DMS153 (cell line): ENCODE measurements at places on chromosomes 13 and 19.

DNA sequence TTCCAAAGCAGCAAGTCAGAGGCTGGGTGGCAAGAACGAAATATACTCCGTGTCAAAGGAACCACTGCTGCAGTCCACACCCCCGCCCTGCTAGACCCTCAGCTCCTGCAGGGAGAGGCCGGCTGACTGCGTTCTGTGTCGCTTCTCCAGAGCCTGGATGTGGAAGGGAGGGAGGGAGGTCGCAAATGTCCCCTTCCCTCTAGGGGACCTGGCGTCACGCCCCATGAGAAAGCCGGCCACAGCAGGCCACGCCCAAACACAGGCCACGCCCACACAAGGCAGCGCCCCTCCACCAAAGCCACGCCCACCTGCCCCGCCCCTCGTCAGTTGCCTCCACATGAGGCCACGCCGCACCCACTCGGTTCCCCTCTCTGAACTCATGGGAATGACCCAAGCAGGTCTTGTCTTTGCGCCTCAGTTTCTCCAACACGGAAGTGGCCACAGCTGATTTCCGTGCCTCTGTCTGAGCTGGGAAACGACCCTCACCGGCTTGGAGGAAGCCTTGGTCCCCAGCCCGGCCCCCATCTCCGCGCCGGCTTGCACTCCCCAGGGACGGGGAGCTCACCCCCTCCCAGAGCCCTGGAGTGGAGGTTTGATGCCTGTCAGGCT, 38.4 kb upstream of the TCF3 start:
- no peak for DNase-seq

DNA sequence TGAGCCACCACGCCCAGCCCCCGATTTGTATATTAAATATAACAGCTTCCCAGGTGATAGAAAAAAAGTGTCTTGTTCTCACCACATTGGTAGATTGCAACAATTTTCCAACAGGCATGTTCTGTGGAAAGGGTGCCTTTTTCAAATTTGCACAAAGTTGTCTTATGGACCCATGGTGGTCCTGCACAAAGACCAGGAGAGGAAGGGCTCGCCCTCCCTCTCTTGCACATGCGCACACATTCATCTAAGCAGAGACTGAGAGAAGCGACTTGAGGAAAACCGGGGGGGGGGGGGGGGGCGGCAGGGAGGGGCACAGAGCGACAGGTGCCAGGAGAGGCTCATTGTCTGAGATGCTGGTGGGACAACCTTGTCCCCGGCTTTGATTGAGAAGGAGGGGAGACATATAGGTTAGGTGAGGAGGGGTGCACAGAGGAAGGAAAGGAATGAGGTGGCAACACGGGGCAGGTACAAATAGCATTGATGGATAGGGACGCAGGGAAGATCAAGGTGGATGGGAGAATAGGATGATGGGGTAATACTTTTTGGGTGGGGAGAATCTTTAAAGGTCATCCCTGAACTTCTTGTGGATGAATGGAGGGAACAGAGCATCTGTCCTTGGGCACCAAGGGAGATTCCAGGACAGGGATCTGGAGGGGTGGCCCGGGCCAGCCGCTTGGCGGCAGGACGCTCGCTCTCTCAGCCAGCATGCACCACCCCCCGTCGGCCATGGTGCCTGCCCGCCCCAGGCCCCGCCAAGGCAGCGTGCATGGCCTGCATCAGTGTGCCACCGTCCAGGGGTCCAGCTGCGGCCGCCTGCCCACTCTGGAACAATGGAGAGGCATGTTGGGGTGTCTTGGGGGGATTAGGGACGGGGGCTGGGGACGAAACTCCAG, 76.0 kb downstream of the IER2 start:
- no peak for DNase-seq

DNA sequence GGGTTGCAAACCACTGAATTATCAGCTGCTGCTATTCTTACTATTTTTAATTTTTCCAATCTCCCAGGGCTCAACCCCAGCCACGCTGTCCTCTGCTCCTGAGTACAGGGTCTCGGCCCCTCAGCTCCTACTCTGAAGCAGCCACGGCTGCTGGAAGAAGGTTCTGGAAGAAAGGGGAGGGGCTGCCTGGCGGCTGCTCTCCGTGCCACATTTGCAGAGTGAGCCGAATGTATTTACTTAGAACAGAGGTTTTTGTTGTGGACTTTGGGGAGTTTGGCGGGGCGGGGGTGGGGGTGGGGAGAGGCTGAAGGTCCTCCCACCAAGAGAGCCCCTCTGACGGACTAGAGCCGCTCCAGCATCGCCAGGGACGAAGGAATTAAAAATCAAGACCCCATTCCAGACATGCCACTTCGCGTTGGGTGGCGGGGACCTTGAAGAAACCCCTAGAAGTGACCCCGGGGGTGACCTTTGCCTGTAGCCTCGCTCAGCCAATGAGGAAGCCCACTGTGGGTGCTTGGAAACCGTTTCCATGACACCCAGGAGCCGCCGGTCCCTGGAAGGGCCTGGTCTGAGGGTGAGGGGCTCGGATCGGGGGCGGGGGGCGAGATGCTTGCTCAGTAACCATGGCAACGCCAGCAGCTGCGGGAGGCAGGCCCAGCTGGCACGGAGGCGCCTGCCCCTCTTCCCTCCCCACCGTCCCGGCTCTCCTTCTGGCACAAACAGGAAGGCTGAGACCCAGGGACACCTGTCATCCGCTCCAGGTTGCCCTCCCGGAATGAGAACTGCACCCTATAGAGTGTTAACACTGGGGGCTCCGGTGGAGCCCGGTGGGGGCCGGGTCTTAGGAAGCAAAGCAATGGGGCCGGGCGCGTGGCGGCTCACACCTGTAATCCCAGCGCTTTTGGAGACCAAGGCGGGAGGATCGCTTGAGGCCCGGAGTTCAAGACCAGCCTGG, 54.2 kb upstream of the PTPRS start:
- no peak for DNase-seq

- peak; percentile 11 for DNase-seq
These were observed 87.0 kb upstream of the TRPC4 start for GRCh38 chr13:37956536-37956935.

- no peak for DNase-seq
These were observed 549.2 kb upstream of the KLF12 start for GRCh38 chr13:74683411-74683810.

- no peak for DNase-seq
These were observed 168.3 kb downstream of the PCDH20 start for GRCh38 chr13:61247149-61247936.

DNA sequence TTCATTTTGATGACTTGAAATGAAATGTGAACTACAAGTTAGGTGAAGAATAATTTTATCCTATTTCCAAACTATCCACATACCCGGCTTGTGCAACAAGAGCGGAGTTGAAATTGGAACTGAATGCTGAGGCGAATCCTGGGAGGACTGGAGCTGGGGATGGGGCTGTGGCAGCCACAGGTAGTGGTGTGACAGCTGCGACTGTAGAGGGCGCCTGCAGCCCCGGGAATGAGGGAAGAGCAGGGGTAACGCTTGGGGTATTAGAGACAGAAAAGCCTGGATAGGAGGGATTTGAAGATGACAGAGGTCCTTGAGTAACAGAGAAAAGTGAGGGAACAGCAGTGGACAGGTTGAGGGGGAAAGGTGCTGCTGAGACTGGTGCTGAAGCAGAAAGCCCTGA, 22.0 kb upstream of the STOML3 start:
- no peak for DNase-seq

DNA sequence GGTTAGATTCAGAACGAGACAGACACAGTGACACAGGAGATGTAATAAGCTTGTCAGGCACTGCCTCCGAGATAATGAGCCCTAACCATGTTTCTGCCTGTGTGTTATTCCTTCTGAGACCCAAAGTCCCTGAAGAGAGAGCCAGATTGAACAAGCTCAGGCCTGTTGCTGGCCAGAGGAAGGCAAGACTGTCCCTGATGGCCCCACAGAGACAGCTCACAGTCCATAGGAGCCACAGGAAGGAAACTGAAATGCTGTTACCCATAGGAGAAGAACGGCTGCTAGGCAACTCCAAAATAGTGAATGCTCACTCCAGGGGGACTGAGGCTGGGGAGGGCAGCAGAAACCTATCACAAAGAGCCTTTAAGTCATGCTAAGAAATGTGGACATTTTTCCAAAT, 31.8 kb upstream of the RFXAP start:
- no peak for DNase-seq

DNA sequence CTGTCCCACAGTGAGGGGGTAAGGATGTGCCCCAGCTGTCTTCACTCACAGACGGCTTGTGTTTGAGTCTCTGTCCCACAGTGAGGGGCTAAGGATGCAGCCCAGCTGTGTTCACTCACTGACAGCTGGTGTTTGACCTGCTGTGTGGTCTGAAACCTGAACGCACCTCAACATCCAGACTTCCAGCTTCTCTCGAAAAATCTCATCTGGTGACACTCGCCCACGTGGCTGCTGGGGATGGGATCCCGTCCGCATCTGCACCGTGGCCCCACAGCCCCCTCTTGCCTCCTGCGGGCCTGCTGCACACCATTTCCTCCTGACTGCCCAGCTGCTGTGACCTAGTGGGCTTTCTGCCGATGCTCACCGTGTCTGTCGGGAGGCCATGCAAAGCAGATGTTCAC, 27.3 kb downstream of the CHAF1A start:
- no peak for DNase-seq

DNA sequence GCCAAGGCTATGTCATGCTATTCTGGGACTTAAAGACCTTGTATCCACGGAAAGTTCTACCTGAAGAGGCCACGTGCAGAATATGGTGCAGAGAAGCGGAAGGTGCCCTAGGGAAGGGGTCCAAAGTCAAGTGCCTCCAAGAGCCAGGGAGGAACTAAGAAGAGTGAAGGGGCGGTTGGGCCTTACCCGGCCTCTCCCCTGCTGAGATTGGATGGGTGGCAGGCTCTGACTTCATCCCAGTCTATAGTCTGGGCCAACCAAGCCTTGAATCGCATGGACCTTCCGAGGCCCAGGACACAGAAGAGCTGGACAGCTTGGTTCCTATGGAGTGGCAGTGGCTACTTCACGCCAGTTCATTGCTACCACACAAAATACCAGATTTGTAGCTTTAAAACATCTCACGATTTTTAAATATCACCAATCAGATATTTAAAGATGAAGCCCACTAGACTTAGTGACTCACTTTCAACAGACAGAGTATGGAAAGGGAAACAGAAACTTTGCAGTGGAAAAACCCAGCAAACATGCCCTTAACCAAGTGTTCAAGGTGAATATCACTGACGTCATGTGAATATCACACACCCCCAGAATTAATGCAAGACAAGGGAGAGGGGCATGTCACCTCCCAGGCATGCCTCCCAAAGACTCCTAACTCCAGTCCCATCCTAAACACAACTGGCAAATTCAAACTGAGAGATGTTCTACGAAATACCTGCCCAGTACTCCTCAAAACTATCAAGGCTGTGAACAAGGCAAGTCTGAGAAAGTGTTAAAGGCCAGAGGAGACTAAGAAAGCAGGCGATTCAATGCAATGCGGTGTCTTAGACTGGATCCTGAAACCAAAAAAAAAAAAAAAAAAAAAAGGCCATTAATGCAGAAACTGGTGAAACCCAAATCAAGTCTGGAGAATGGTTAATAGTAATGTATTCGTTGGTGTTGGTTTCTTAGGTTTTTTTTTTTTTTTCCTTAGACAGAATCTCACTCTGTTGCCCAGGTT, 10.2 kb downstream of the C19orf12 start:
- no peak for DNase-seq

DNA sequence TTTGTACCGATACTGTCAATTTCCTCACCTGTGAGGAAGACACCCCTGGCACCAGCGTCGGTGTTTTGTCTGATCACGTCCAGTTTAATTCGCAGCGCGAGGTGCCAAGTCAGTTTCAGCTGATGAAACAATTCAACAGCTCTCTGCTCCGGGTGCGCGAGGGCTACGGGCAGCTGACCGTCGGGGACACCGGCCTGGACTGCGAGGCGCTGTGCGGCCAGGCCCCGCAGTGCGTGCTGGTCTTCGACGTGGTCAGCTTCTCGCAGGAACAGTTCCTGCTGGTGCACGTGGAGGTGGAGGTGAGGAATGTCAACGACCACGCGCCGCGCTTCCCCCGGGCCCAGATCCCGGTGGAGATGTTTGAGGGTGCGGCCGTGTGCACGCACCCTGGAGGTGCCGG, 171.5 kb downstream of the OLFM4 start:
- DNase-seq, result no peak

DNA sequence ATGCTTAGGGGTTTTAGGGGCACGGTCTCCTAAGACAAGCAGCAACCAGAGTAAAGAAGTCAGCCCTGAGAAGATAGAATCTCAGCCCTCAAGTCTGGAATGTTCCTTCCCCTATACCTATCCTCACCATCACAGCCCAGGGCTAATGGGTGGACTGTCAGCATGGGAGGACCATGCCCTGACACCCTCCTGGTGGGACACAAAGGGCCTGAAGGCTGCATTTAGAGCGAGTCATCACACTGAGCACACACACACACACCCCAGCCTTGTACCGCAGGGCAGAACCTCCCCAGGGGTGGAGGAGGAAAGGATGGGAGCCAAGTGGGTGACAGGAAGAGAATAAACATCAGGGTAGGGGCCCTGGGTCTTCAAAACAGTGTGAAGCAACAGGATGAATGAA, 174.8 kb upstream of the SERP2 start:
- DNase-seq, result no peak

GRCh38 chr13:23430664-23431063, 2.8 kb downstream of the SACS start:
- no peak for DNase-seq

GRCh38 chr13:45674908-45675307, 27.2 kb upstream of the CBY2 start:
- DNase-seq, result no peak

GRCh38 chr19:19532806-19533701, 4.3 kb downstream of the YJEFN3 start:
- no peak for DNase-seq

DNA sequence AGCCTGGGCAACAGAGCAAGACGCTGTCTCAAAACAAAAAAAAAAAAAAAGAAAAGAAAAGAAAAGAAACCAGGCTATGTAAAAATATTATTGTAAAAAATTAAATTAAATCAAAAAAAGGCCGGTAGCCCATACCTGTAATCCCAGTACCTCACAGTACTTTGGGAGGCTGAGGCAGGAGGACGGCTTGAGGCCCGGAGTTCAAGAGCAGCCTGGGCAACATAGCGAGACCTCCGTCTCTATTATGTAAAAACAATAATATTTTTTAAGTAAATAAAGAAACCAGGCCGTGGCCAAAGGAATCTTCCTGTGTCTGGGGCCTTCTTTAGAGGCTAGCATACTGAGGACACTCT, 770 bp upstream of the CAPNS1 start:
- no peak for DNase-seq

DNA sequence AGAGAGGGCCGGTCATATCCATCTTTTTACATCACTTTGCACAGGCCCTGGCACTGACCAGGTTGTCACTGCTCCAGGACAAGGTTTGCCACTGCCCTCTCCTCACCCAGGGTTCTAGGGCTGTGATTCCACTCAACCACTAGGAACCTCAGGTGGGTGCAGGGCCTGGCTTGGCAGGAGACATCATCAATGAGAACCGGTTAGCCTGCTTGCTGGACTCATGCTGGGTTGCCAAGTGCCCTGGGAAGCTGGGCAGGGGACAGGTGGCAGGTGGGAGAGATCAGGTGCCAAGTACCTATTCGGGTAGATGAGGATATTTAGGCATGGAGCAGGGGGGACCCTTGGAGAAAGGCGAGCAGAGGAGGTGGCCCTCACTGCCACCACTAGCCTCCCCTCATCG, 4.2 kb upstream of the CERS4 start:
- peak; percentile 79 for DNase-seq
